ENCODE measurements at places on chromosomes 5 and 9. TPM values are rescaled to one million over a fixed set of nuclear protein-coding genes. Genes with fewer than 3 reads are reported as not detected.

DNA sequence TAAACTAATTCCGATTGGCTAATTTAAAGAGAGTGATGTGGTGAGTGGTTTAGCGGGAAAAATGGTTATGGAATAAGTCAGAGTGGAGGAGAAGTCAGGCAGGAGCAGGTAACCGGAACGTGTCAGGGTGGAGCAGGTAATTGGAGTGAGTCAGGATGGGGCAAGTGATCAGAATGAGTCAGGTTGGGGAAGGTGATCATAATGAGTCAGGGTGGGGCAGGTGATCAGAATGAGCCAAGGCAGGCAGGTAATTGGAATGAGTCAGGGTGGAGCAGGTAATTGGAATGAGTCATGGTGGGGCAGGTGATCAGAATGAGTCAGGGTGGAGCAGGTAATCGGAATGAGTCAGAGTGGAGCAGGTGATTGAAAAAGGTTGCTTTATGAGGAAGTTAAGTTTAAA lies 101.4 kb downstream of the TMEM167A start:
- H3K4me3 ChIP-seq: no peak overlapping the region
- no peak overlapping the region for H3K27ac ChIP-seq
- no peaks in the 10 kb centered on the region for H3K27me3 ChIP-seq
- no peak for DNase-seq

DNA sequence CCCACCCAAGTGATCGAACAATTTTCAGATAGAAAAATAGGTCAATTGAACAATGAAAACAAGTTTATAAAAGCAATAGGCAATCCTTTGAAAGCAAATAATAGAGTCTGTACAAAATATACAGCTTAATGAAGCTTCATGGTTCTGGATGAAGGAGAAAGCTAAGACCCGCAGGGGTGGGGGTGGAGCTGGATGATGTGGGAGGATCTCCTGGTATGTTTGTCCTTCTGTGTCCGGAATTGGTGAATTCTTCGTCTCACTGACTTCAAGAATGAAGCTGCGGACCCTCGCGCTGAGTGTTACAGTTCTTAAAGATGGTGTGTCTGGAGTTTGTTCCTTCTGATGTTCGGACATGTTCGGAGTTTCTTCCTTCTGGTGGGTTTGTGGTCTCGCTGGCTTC lies 149.9 kb downstream of the NXNL2 start:
- no peaks in the 10 kb centered on the region for H3K36me3 ChIP-seq
- no peaks in the 10 kb centered on the region for H3K4me1 ChIP-seq
- no peak overlapping the region for H3K27ac ChIP-seq
- H3K4me3 ChIP-seq: no peak overlapping the region
- H3K27me3 ChIP-seq: no peaks in the 10 kb centered on the region

DNA sequence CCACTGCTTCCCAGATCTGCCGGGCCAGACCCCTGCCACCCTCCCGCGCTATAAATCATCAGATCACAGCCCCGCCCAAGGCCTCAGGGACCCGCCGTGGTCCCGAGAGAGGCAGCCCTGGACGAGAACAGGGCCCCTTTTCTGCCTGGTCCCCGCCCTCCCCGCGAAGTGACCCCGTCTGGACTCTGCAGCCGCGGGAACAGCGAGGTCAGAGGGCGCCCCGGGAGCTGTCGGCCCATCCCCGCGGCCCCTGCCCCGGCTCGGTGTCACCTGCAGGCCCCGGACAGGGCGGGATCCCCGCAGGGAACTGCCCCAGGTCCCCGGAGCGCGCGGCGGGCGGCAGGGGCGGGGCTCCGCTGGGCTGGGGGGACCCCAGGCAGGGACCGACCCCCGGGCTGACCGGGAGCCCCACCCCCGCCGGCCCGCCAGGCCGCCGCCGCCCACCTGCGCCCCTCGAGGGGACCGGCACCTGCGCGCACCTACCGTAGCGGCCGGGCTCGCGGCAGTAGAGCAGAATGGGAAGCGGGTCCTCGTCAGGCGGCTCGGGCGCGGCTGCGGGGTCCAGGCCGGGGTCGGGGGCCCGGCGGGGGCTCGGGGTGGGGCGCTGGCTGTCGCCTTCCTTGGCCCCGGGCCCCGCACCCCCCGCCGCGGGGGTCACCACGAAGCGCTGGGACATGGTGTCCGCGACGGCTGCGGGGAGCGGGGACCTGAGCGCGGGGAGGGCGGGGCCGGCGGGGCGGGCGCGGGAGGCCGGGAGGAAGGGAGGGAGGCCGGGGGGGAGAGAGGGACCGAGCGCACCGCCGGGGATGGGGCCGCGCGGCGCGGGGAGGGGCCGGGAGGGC lies 43.5 kb upstream of the SLC12A7 start:
- no peak for DNase-seq
- no peak overlapping the region for H3K27ac ChIP-seq
- H3K36me3 ChIP-seq: no peaks in the 10 kb centered on the region
- H3K4me1 ChIP-seq: no peaks in the 10 kb centered on the region
- peaks cover 82% of the 10 kb centered on the region for H3K27me3 ChIP-seq
- H3K4me3 ChIP-seq: no peak overlapping the region

The ENTPD2 gene
- 0.22 TPM for polyA plus RNA-seq

The DBH gene
- polyA plus RNA-seq: not detected

The C7 gene
- not detected for polyA plus RNA-seq

DNA sequence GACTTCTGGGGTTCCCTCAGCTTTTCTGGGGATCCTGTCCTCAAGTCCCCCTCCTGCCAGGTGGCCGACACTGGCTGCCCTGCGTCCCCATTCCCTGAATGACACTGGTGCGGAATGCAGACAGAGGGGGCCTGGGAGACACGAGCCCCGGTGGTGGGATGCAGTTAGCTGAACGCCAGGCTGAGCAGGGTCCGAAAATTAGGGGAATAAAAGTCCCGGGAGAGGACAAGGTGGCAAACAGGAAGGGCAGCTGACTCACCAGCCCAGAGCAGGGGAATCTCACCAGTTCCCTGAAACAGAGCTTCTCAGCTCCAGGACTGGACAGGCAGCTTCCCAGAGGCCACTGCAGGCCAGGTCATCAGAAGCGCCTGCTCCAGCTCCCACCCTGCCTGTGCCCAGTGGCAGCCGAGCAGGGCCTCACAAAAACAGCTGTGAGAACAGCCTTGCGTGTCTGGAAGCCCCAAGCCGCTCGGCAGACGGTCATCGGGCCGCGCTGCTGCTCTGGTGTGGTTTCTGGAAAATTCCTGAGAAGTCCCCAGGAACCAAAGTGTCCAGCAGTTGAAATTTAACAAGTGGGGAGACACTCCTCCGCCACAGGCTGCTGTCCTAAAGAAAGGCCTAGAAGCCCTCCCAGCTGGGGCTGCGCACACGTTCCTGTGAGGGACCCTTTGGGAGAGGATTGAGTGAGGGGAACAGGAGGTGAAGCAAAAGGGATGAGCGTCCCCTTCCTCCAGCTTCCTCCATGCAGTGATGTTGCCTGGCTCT lies 47.6 kb upstream of the EXOC3 start:
- H3K4me3 ChIP-seq: no peak overlapping the region
- no peak overlapping the region for H3K27ac ChIP-seq
- H3K36me3 ChIP-seq: no peaks in the 10 kb centered on the region
- peaks cover 30% of the 10 kb centered on the region for H3K27me3 ChIP-seq

DNA sequence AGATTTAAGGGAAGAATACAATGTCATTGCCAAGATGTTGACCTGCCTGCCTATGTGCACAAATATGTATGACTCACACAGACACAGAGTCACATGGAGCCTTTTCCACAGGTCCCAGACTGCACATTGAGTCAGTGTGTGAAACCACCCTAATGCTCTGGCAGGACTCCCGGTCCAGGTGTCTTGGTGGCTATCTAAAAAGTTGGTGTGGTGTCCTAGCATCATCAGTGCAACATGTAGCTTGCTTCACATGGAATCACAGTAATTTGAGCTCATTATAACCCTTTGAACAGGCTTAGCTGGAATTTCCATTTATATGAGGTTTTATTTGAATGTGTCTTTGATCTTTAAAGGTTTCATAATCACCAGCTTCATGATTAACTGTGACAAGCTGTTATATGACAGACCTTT lies 10.7 kb downstream of the IFNA5 start:
- no peaks in the 10 kb centered on the region for H3K36me3 ChIP-seq
- no peaks in the 10 kb centered on the region for H3K4me1 ChIP-seq
- no peak for DNase-seq
- H3K27me3 ChIP-seq: no peaks in the 10 kb centered on the region
- H3K4me3 ChIP-seq: no peak overlapping the region

DNA sequence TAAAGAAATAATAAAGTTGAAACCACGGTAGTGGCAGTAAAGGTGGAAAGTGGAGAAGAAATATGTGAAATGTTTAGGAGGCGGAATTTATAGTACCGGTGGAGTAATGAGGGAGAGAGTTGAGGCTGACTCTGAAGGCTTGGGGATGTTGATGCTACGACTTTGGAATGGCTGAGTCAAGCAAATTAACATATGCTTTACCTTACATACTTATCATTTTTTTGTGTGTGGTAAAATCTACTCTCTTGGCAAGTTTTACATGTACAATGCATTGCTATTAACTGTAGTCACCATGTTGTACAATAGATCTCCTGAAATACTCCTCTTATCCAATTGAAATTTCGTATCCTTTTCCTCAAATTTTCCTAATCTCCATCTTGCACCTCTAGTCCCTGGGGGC lies 179.0 kb downstream of the TAF11L14 start:
- no peaks in the 10 kb centered on the region for H3K36me3 ChIP-seq
- no peaks in the 10 kb centered on the region for H3K4me1 ChIP-seq
- no peaks in the 10 kb centered on the region for H3K27me3 ChIP-seq

GRCh38 chr5:180208435-180209081 lies 453 bp downstream of the RASGEF1C start:
- peaks cover 8% of the 10 kb centered on the region for H3K4me1 ChIP-seq
- peak overlapping the region; percentile 35 for H3K4me3 ChIP-seq
- DNase-seq: peak; percentile 84
- no peak overlapping the region for H3K27ac ChIP-seq

DNA sequence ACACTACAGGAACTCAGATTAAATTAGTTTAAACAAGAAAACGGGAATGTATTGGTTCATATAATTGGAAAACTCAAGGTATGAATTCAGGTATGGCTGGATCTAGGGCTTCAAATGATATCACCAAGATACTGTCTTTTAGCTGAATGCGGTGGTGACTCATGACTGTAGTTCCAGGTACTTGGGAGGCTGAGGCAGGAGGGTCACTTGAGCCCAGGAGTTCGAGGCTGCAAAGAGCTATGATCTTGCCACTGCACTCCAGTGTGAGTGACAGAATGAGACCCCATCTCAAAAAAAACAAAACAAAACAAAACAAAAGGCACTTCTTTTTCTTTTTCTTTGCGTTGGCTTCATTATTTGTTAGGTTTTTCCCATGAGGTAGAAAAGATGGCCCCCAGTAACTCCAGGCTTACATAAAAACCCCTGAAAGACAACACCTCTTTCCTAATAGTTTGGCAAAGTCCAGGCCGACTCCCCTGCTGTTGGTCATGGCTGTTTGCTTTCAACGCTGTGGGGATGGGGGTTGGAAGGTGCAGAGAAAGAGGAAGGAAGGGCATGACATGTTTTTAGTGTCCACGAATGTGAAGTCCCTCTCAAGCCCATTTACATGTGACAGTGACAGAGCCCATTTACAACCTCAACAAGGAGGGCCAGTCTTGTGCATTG lies 39.8 kb upstream of the CRB2 start:
- H3K36me3 ChIP-seq: no peaks in the 10 kb centered on the region
- H3K4me1 ChIP-seq: peaks cover 27% of the 10 kb centered on the region
- H3K27ac ChIP-seq: peak overlapping the region; percentile 57

GRCh38 chr5:72938206-72938605 lies 17.6 kb upstream of the FCHO2 start:
- peaks cover 9% of the 10 kb centered on the region for H3K4me1 ChIP-seq
- no peak overlapping the region for H3K27ac ChIP-seq
- no peak for DNase-seq
- no peaks in the 10 kb centered on the region for H3K36me3 ChIP-seq
- no peak overlapping the region for H3K4me3 ChIP-seq
